GM12865 (cell line): ENCODE measurements at places on chromosomes 13 and 19.

DNA sequence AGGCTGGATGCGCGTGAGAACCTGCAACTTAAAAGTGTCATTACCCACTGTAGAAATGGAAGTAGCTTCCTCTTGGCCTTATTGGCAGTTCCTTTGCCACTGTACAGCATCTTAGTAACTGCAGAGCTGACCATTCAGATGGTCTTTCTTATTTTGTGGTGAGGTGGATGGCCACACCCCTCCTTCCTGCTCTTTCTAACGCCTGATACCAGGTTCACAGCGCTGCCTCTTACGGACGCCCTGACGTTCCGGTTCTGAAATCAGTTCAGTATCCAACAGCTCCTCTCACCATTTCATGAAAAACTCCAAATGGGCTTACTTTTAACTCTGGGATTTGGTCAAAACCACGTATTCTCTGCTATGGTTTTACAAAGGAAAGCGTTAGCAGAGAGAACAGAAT lies 134.6 kb downstream of the ATP11A start:
- no peak for DNase-seq

DNA sequence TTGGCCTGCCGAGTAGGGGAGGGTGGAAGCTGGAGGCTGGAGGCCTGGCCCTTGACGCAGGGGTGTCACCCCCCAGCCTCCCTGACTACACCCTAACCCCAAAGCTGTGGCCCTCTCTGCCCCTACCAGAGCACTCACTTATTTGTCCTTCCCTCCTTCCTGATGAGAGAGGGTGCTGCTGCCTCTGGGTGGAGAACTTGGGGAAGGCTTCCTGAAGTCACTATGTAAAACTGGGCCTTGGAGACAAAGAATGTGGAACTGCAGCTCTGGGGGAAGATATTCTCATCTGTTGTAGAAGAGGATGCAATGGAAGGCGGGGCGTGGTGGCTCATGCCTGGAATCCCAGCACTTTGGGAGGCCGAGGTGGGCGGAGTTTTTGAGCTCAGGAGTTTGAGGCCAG lies 485.2 kb downstream of the ZNF536 start:
- DNase-seq = no peak

DNA sequence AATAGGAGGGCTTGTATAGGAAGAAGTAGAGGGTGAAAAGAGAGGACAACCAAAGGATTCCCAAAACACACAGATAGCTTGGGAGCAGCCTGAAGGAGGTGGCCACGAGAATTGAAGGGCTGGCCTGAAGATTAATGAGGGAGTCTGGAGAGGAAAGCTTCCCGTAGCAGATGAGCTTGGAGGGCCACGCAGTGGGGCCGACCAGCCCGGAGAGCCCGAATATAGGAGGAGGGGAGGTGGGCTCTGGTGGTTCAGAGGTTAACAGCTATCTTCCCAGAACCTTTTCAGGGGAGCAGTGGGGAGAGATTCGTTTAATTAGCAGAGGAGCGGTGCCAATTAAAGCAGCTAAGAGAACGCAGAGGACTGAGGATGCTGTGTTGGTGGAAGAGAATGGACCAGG lies 154.9 kb downstream of the STK24 start:
- no peak for DNase-seq

GRCh38 chr13:47109028-47109427 lies 212.2 kb upstream of the HTR2A start:
- peak; percentile 80 for DNase-seq

DNA sequence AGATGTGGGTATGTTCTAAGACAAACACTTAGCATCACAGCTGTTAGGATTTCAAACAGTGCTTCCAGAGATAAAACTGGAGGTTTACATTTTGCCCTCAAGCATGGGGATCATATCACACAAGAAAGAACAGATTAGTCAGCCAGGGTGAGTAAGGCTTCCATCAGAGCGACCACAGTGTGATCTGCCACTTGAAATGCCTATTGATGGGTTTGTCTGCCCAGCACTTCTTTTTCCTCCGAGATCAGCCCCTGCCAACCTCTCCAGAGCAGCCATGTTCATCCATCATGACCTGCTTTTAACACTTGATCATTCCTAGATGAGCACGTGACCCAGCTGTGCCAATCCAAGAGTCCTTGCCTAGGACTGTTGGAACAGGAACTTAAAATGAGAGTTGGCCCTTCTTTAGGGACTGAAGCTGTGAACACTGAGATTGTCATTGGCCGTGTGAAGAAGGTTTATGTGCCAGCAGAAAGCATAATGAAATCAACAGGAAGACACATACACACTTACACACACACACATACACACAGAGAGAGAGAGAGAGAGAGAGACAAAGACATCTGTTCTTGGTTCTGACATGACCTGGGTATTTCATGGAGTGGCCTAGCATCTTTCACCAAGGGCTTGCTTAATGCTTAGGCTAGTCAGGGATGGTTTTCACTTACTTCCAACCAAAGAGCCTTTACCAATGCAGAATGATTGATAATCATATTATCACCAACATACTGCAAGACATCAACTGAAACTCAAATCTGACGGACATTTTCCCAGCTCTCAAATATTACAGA lies 5.2 kb upstream of the CEBPG start:
- DNase-seq = no peak
